ENCODE measurements at places on chromosomes 2 and 18. TPM values are rescaled to one million over a fixed set of nuclear protein-coding genes. Genes with fewer than 3 reads are reported as not detected.
A peak's percentile ranks its signal among the peaks of the same experiment; 100 is the strongest.

RTKN gene
- 88.7 TPM for total RNA-seq

SERPINB13 gene
- not detected for total RNA-seq

TTLL4 gene
- 27.9 TPM for total RNA-seq

- DNase-seq: peak; percentile 19
Measured at GRCh38 chr2:240429872-240430491, 5.5 kb upstream of the GPC1 start.

GRCh38 chr2:237406371-237406895 is 7.5 kb downstream of the COL6A3 start:
- DNase-seq: no peak

FSHR gene
- not detected for total RNA-seq

DNA sequence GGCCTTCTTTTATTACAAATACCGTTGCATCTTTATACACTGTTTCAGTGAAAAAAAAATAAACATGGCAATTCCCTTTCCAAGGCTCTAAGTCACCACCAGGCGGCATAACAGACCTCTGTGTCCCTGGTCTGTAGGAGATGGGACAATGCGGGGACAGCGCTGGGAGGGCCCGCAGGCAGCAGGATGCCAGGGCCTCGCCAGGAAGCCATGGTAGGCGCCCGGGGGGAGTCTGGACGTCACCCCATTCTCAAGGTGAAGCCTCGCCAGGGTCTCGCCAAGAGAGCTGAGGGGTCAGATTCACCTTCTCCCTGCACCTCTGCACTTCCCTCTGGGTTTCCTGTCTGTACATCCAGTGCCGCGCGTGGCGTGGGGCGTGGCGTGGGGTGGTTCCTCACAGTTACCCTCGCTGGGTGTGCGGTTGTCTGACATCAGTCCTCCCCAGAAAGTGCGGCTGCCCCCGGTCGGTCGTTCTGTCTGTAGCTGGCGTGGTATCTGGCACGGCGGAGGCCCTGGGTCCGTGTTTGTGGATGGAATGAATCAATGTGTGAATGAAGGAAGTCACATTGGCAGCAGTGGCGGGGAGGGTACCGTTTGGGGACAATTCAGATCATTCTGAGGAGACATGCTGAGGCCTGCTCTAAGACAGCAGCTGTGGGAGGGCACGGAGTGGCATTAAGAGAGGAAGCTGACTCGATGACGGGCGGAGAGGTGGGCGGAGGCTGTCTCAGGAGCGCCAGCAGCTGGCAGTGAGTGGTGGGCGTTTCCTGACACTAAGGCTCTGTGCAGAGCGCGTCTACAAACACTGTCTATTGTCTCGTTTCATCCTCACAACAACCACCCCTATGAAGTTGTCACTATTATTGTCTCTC is 46.0 kb downstream of the LRRFIP1 start:
- DNase-seq: peak; percentile 65

WDR12 gene
- total RNA-seq: 53.5 TPM

- DNase-seq: peak; percentile 44
Measured at GRCh38 chr2:227939271-227940027, 68.0 kb downstream of the DAW1 start.

PSMD14 gene
- total RNA-seq: 70.6 TPM

DNA sequence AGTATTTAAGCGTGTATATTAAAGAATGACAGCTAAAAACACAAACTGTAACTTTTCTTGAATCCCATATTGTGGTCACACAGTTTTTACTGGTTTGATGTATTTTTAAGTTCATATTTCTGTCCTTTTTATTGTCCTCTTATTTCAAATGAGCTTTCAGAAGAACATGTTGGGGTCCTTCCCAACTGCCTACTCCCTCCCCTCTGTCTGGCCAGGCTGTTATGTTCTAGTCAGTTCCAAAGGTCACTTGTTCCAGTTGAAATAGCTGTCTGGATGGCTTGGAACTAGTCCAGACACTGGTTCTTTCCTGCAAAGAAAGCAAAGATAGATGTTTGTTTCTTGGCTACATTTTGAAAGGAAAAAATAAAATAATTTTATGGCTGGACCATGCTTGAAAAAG is 306.9 kb downstream of the GULP1 start:
- no peak for DNase-seq

DNA sequence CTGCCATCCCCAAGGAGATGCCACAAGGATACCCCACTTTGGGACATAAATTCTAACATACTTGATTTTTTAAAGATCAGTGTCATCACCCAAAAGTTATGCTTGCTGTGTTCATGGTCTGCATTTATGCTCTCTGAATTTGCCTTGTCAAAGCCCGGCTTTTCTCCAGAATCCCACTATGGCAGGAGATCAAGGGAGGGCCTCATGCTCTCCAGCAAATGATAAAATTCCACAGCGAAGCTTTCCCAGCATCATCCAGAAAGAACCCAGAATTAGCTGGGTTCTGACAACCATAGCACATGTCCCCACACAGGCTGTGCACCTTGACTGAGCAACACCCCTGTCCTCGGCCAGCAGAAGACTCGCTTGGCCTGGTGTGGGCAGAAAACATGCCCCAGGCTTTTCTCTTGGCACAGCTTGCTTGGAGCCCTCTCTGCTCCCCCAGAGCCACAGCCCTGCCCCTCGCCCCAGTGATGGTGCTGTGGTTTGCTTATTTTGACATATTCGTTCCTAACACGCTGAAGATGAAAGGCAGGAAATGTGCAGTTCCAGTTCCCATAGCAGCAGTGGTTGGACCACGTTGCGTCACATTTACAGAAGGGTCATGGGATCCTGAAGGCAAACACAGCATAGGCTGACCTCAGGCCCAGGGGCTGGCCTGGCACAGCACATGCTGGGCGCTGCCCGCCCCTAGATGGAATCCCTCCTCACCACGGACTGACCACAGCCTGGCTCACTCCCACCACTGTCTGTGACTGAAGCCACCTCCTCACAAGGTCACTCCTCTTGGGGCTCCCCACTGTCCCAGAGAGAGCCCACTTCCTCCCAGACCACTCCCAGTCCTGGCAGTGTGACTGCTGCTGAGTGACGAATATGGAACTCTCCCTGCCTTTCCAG is 14.1 kb upstream of the CHRNA1 start:
- DNase-seq: no peak

SLC5A7 gene
- total RNA-seq: 0.27 TPM

GRCh38 chr2:219076253-219076652 is 15.5 kb upstream of the IHH start:
- DNase-seq: no peak

DNA sequence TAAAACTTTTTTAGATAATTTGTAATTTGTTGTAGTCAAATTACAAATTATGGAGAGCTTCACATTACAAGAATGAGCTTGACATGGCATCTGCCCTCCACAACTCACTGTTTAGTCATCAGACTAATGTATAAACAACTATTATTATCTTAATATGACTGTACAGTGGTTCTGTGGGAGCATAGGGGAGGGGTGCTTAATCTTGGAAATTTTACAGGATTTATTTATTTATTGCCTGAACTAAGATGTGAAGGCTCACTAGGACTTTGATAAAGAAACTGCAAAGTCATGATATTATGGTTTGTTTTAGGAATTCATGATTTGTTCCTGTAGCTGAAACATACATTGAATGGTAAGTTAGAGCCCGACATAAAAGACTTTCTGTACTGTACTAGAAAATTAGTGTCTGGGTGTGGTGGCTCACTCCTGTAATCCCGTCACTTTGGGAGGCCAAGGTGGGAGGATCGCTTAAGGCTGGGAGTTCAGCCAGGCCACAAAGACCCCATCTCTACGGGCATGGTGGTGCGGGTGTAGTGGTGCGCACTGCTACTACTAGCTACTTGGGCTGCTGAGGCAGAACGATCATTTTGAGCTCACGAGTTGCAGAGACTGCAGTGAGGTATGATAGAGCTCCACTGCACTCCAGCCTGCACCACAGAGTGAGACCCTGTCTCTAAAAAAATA is 2.1 kb downstream of the MARCHF7 start:
- DNase-seq: no peak

DNA sequence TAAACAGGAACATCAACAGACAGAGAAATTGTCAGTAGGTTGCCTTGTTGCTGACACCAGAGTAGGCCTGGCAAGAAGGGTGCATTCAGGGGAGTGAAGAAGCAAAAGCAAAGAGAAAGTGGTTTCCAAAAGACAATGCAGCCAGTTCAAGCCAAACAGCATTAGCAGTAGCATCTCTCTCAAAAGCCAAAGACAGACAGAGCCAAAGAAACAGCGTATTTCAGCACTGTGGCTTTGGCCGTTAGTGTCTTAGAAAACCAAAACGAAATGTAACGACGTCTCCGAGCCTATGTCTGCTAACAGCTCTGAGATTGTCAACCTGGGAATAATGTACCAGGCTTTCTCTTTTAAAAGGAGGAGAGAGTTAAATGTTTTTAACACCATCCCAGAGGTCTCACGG is 178.6 kb downstream of the NRP2 start:
- no peak for DNase-seq

GRCh38 chr2:173854840-173855239 is 110.3 kb downstream of the SP3 start:
- DNase-seq: peak; percentile 64

GRCh38 chr2:224395620-224396390 is 6.1 kb downstream of the FAM124B start:
- no peak for DNase-seq

DNA sequence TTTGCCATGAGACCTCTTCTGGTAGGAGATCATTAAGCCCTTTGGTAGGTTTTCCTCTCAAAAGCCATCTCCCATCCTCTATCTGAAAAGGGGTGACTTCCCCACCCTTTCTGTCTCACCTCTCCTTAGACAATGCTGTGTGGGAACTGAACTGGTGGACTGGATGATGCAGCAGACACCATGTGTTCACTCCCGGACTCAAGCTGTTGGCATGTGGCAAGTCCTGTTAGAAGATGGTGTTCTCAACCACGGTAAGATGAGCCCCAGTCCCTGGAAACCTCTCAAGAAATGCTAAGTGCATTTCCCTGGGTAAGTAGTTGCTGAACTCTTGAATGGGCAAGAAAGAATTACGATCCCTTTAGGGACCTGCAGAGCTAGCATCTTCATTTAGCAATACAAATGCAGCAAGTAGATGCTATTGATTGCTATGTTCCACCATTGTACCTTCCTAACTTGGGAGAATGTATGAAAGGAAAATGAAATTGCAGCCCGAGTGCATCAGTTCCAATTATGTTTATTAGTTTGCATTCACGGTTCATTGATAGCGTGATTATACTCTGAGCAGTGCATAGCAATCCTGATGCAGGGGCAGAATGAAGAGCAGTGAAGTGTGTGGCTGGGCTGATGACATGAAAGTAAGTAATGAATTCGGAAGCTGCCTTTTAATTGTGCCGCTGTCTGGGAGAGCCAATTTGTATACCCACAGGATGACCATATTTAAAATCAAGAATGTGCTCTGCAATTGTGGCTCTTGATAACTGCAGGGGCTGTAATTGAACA is 110.0 kb upstream of the MAP3K20 start:
- peak; percentile 39 for DNase-seq

TCF4 gene
- total RNA-seq: 199 TPM

- DNase-seq: no peak
Measured at GRCh38 chr18:50847192-50847591, 27.4 kb upstream of the MRO start.

DNA sequence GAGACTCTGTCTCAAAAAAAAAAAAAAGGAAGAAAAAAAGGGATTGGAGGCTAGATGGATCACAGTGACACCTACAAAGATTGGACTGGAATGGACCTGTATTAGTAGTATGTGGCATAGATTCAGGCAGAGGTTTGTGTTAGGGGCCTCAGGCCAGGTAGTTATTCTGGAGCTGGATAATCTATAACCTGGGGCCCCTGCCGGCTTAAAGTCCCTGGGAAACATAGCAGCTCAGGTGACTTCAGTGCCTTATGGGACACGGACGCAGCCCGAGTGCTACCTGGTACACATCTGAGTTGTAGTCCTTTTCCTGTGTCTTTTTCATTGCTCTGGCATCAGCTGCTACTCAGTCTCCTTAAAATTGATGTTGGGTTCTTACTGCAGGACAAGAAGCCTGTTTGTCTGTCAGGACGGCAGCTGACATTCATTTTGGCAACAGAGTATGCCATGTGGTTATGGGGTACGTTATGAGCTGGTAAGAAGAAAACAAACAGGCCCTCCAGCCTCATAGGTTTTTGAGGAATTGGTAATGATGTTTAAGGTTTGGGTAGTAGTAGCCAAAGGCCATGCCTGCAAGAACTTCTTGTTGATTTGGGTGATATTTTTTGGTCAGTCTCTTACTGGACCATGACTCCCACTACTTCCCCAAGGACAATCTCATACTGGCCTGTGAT is 27.8 kb downstream of the AGFG1 start:
- DNase-seq: no peak

DNA sequence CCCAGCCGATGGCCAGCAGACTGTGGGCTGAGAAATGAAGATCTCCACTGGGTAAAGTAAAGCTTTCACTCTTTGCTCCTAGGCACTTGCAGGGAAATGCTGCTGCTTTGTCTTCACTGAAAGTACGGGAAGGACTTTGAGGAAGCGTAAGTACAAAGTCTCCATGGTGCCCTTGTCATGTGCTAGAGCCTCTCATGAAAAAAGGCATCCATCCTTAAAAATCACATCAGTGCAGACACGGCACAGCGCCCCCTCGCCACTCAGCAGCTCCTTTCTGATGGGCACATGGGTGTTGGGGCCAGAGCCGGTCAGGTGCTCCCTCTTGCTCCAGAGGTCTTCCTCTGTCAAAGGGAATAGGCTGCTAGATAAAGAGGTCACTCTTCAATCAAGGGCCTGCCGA is 109.0 kb upstream of the STPG4 start:
- DNase-seq: no peak

DNA sequence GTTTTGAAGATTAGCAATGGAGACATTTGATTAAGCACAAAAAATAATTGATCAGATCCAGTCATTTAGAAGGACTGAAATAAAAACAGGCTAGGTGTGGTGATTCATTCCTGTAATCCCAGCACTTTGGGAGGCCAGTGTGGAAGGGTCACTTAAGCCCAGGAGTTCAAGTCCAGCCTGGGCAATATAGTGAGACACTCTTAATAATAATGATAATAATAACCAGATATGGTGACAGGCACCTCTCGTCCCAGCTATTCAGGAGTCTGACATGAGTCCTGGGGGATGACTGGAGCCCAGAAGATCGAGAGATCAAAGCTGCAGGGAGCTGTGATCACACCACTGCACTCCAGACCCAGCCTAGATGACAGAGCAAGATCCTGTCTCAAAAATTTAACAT is 3.5 kb upstream of the FN1 start:
- DNase-seq: no peak

- no peak for DNase-seq
Measured at GRCh38 chr2:235555371-235555770, 61.5 kb downstream of the AGAP1 start.

- no peak for DNase-seq
Measured at GRCh38 chr2:196566961-196567666, 72.4 kb upstream of the CCDC150 start.

GRCh38 chr2:124973396-124973795 is 948.3 kb downstream of the CNTNAP5 start:
- DNase-seq: no peak

- DNase-seq: no peak
Measured at GRCh38 chr2:44912660-44913059, 28.8 kb upstream of the SIX3 start.
